Fibroblast of villous mesenchyme (primary cell): ENCODE measurements at places on chromosomes 5 and 9.

GRCh38 chr9:91001146-91001611 lies 199.6 kb downstream of the SYK start:
- no peak for DNase-seq

DNA sequence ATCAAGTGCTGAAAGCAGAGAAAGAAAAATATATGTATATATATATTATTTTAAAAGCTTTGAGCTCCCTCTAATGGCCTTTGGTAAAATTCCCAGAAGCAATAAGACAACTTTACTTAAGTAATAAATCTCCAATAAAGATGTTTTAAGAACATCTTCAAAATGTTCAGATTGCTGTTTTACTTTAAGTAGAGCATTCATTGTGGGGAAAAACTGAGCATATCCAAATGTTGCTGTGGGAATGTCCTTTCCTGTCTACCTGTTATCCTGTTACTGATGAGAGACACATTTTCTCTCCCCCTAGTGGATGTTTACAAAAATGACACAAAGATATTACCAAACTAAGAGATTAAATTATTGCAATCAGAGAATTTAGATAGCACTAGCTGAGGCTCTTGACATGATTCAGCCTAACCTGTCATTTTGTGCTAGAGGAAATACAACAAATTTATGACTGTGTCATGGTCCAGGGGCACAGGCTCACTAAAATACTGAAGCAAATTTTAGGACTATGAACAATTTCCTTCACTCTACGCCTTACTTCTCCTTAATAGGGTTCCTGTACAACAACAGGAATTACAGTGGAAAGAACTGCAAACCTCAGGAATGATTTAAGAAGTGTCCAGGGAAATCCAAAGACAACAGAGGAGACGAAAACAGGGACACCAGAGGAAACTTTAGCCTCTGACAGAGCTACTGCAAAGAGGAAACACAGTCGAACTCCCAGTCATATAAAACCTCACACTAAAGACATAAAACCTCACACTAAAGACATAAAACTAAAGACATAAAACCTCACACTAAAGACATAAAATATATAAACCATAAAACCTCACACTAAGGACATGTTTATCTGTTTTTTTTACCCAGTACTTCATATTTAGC lies 24.3 kb upstream of the PRRC1 start:
- peak; percentile 60 for DNase-seq

GRCh38 chr5:98964621-98965020 lies 35.8 kb upstream of the CHD1 start:
- no peak for DNase-seq

DNA sequence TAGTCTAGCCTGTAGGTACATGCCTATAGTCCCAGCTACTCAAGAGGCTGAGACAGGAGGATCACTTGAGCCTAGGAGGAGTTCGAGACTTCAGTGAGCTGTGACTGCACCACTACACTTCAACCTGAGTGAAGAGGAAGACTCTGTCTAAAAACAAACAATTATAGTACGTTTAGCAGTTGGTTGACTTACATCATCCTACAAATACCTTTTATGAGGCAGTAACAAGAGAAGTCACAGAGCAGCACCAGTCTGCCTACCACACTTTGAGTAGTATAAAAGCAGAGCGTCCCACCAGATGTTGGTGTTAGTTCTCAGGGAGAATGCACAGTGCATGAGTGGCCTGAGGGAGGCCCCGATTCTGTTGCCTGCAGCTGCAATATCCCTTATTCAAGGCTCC lies 16.1 kb downstream of the ZFR start:
- peak; percentile 55 for DNase-seq

GRCh38 chr9:33318225-33318624 lies 27.9 kb downstream of the NFX1 start:
- DNase-seq: peak; percentile 55

DNA sequence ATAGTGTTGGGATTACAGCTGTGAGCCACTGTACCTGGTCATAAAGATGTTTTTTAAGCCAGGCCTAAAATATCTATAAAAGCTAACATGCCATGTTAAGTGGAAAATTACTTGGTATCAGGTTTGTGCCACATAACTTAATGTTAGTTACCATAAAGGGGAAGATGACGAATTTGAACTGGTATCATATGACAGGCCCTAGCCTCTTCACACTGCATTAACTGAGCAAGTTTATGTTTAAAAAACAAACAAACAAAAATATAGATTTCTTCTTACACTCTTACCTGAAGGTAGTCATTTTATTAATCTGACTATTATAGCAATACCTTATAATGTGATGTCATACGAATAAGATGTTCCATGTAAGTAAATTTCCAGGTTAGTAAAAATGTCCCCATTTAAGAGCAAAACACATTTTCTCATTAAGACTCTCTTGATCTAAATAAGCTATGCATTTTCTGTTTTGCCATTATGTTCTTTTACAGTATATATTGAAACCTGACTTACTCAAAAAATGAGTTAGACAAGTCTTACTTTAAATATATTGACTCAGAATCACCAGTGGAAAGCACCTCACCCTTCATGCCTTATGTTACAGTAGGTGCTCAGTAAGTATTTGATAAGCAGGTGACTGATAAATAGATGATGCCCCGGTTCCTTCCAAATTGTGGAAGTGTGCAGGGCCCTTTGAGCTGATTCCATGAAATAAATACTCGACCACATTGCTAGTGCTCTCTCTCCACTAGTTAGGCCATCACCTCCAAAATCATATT lies 125.4 kb downstream of the CDC42SE2 start:
- no peak for DNase-seq

- no peak for DNase-seq
Measured at GRCh38 chr5:159824188-159825161, 91.8 kb upstream of the ADRA1B start.

DNA sequence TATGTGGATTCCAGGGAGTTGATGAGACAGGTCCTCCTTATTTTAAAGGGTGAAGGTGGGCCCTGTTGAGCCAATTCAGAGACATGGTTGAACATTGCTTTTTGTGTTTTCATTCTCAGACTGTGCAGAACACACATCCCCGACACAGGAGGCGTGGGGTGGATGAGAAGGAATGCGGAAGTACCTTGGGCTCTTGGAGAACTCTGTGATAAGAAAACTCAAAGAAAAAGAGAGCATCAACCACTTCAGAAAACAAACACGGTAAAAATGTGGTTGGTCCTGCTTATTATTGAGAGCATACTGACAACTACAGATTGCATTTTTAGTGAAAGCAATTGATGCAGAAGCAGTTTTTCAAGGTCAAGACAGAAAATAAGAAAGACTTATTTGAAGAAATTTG lies 659.8 kb downstream of the IRX1 start:
- DNase-seq: no peak

- DNase-seq: peak; percentile 9
Measured at GRCh38 chr5:60843386-60843935, 608 bp downstream of the ELOVL7 start.

DNA sequence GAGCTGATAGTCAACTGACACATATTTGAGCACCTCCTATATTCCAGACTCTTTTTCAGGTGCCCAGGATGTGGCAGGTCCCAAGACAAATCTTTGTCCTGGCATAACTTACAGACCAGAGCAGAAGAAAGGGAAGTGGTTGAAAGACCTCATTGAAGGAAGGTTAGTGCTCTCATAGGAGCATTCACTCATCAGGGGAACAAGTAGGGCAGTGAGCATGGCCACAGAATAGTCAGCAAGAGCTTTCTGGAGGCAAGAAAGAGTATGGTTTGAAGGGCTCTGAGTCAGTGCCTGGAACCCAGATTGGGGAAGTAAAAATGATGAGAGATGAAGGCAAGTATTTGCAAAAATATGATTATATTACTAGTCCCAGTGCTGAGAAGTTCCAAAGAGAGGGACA lies 25.0 kb upstream of the ERMP1 start:
- DNase-seq: no peak

DNA sequence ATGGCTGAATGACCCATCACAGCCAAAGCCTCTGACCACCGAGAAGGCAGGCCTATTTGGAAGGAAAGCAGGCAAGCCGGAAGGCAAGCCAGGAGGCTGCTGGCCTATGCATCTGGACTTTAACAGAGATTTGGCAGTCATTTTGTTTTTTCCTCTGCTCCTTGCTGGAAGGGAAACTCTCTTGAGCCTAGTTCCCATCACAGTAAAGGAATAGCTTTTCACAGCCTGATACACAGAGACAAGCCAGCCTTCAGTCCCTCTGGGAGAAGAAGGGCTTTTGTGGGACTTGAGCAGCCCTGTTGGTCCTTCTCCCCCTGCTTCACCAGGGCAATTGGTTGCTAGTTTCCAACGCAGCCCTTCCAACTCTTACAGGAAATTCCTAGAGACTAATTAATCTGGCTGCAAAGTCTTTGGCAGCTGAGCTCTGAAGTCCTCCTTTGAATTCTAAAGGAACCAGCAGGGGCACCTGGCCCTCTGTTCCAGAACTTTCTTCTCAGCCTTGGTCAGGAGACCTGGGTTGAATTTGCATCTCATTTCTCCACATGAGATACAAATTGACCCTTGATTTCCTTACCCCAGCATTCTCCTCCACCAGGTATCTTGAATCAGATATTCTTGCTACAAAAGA lies 157.3 kb upstream of the EPB41L4A start:
- no peak for DNase-seq

DNA sequence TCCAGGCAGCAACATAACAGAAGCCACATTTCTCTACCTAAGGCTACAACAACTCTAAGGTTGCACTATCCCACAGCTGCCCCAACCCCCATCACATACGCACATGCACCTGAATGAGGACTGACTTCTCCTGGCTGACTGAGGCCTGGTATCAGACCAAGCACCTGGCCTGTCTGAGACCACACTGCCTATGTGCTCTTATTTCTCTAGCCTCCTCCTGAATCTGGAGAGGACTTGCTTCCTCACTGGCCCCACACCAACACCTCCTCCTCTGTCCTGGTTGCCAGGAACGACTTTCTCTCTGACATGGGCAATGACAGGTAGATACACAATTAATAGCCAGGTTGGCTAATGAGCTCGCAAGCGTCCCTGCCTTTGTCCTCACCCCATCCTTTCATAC lies 14.9 kb upstream of the VDAC1 start:
- DNase-seq: no peak

DNA sequence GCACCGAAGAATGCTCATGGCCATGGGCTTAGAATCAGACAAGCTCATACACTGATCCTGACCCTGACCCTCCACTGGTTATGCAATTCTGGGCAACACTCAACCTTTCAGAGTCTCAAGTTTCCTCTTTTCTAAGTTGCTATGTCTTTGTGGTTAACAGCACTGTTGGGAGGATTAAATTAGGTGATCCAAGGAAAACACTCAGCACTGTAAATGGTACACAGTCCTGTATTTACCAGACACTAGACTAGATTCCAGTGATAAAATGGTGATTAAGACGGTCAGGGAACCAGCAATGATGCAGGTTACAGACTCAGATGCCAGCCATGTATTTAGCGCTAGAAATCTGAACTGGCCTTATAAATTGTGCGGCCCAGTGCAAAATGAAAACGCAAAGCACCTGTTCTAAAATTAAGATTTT lies 8.1 kb downstream of the ARL15 start:
- peak; percentile 74 for DNase-seq

- DNase-seq: peak; percentile 34
Measured at GRCh38 chr9:5608298-5609225, 20.3 kb upstream of the RIC1 start.

DNA sequence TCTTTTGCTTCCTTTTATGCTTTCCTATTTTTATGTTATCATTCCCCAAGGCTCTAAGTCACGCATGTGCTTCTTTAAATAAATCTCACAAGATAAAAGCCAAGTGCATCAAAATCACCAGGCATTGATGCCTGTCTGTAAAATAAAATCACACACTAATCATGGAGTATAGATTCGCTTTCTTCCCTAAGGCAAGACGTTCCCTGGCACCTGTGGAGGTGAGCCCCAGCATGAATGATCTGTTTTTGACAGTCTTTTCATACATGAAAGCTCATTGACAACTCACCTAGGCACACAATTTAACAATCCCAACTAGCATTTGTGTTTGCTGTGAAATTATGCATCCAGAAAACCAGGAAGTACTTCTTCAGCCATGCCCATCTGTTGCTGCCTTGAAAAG lies 146.9 kb upstream of the DMAC1 start:
- DNase-seq: no peak

DNA sequence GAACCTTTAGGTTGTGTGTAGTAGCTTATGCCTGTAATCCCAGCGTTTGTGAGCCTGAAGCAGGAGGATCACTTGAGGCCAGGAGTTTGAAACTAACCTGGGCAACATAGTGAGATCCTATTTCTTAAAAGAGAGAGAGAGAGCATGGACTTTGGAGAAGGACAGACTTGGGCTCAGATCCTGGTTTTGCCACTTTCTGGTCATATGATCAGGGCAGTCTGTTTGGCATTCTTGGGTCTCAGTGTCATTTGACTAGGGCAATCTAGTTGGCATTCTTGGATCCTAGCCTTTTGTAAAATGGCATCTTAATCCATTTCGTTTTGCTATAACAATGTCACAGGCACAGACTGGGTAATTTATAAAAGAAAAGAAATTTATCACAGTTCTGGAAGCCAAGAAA lies 28.4 kb downstream of the RCL1 start:
- no peak for DNase-seq
